HFF-Myc (cell line): ENCODE measurements at places on chromosomes 2 and 18.

DNA sequence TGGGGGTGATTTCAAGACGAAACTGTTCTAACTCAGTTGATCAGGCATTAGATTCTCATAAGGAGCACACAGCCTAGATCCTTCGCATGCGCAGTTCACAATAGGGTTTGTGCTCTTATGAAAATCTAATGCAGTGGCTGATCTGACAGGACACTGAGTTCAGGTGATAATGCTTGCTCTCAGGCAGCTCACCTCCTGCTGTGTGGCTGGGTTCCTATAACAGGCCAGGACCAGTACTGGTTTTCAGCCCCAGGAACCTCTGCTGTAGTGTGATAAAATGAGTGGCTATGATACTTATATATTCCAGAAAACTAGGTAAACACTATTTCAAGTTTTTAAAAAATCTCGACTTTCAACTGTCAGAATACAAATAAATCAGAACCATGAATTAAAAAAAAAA is 271.4 kb downstream of the GALNT13 start:
- DNase-seq = no peak

- DNase-seq = peak; percentile 38
These were observed 70.2 kb downstream of the AOX1 start for GRCh38 chr2:200655918-200656580.

DNA sequence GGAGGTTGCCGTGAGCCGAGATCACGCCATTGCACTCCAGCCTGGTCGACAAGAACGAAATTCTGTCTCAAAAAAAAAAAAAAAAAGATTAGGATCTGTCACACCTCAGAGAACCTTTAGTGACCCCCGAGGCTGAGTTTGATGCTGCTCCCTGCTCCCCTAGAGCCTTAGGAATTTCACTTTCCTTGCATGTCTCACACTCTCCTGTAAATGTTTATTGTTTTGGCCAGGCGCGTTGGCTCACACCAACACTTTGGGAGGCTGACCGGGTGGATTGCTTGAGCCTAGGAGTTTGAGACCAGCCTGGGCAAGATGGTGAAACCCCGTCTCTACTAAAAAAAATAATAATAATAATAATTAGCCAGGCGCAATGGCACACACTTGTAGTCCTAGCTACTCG is 31.5 kb downstream of the SRSF7 start:
- DNase-seq = no peak

GRCh38 chr2:231769170-231770136 is 11.6 kb downstream of the PDE6D start:
- no peak for DNase-seq

GRCh38 chr18:22423878-22424564 is 6.3 kb upstream of the CTAGE1 start:
- DNase-seq = no peak
